ENCODE measurements at places on chromosomes 12 and 14.
A peak's percentile ranks its signal among the peaks of the same experiment; 100 is the strongest.

DNA sequence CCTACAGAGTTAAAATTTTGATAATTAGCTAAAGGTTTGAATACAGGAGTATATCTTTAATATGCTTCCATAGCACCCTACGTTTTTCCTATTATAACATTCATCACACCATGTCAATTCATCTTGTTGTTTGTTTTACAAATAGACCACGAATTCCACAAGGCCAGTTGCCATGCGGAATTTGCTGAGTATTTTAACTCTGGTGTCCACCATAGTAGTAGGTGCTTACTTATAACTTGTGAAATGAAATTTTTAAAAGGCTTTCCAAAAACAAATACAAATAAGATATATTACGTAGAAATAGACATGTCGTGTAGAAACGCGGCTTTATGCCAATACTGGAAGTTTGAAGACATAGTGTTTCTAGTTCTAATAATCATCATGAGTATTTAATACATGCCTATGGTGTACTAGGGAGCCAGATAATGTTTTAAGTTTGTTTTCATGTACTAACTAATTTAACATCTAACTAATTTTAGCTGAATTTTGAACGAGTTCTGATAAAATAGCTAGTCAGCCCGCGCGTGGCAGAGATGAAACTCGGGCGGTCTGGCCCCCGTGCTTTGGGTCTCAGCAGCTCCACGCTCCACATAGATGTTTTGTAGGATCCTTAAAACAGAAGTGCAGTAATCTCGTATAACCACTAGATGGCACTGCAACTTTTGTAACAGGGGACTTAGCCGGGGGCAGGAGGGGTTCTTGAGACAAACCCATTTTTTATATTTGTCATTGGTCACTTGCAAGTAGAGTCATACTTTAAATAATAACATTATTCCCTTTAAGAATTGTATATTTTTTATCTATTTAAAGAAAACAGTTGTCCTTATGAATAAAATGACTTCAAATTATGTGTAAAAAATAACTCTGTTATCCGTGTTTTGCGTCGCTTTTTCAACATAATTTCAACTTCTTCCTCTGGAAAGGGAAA, 10.2 kb downstream of the CD69 start:
- DNase-seq: peak; percentile 58

- no peak for DNase-seq
Measured at GRCh38 chr14:100345711-100346110, 22.6 kb downstream of the SLC25A47 start.

- no peak for DNase-seq
Measured at GRCh38 chr12:9707864-9708808, 24.8 kb downstream of the CLECL1 start.

DNA sequence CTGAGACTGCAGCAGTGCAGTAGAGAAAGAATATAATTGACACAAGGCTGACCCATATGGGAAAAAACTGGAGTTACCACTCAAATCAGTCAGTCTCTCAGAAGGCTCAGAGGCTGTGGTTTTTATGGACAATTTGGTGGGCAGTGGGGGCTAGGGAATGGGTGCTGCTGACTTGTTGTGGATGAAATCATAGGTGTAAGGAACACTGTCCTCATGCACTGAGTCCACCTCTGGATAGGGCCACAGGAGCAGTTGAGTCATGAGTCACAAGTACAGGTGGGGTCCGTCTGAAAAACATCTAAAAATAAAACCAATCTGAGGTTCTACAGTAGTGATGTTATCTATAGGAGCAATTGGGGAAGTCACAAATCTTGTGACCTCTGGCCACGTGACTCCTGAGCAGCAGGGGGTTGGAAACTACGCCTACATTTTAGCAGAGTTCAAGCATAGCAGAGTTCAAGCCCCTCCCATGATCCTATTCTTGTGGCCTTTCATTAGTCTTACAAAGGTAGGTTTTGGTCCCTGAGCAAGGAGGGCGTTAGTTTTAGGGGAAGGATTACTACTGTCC, 18.1 kb upstream of the SGPP1 start:
- DNase-seq: no peak

GRCh38 chr14:99755629-99756603, 37.3 kb upstream of the EML1 start:
- no peak for DNase-seq

DNA sequence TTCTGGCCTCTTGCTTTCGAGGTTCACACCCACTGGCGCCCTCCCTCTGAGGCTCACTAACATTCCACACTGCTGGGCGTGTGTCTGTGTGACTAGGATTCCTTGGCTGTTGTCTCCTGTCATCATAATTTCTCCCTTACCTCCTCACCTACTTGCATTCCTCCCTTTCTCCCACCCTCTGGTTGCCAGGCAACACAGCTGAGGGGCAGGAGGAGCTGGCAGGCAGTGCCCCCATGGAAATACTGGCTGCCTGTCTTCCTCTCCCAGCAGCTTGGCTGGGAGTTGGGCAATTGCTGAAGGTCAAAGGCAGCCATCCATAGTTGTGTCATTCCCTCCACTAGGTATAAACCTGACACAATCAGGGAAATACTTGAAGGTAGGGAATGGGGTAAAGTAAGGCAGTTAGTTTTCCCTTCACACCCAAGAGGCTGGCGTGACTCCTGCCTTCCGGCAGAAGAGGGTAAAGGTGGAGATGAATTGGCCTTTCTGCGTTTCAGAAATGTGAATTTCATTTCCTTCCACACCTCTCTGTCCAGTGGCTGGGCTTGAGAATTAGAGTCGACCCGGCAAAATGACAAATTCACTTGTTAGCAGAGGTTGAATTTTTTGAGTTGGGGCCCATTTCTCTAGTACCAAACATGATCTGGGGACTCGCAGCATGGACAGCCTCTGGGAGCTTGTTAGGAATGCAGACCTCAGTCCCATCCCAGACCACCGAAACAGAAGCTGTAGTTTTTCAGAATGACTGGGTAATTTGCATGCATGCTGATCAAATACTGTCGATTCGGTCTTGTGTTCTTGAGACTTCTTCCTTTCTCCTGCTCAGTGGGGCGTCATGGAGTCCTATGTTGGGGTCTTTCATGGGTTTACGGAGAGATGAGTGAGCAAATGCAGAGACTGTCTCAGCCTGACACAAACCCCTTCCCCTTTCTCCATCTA, 24.3 kb upstream of the EMP1 start:
- peak; percentile 58 for DNase-seq

DNA sequence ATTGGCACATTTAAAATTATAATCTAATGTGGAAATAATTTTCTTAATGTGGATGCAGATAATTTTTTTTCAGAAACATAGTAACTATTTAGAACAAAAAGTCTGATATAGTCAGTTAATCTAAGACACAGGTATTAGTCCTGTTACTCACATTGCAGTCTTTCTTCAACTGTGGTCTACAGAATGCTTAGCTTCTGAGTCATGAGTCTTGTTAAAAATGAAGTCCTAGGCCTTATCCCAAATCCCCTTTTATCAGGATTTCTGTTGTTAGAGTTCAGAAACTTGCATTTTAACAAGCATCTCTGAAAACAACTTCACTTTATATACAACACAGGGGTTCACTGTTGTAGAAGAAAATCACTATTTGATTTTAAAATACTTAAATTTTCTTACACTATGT, 112.2 kb downstream of the SLC16A7 start:
- no peak for DNase-seq

Measured in right kidney (tissue), 9 donors.